ENCODE measurements at places on chromosomes 11 and 22.

DNA sequence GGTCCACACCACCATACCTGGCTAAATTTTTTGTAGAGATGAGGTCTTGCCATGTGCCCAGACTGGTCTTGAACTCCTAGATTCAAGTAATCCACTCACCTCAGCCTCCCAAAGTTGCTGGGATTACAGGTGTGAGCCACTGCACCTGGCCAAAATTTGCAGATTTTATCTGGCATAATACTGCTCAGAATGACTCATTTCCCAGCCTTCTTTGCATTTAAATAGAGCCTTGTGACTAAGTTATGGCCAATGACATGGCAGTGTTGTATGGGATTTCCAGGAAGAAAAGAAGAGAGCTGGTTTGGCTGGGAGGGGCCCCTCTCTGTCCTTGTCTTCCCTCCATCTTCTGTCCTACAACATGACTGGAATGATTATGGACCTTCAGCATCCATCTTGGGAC lies 55.8 kb downstream of the CCDC34 start:
- no peak for DNase-seq

DNA sequence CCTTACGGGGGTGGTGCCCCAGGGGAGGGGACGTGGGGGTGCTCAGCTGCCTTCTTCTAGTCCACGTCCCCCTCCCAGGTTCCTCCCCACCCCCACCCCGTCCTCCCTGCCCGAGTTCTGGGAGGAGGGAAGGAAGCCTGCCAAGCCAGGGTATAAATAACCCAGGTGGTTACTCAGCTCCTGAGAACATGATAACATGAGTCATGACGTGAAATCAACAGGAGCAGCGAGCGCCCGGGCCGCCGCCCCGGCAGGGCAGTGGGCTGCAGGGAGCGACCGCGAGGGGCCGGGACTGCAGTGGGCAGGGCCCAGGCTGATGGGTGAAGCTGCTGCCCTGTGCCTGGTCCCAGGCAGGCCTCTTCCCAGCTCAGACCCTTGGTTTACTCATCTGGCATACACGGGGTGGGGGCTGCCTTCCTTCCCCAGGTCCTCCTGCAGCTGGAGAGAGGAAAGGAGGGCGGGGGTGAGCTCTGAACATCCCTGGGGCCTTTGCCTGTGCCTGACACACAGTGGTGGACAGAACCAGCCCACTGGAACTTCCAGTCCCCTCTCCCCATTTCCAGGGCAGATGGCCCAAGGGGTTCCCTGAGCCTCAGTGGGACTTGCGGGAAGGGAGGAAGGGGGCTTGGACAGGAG lies 8.8 kb upstream of the PDGFB start:
- DNase-seq, result peak; percentile 45

- no peak for DNase-seq
These were observed 15.1 kb upstream of the SPON1 start for GRCh38 chr11:13947379-13947778.

DNA sequence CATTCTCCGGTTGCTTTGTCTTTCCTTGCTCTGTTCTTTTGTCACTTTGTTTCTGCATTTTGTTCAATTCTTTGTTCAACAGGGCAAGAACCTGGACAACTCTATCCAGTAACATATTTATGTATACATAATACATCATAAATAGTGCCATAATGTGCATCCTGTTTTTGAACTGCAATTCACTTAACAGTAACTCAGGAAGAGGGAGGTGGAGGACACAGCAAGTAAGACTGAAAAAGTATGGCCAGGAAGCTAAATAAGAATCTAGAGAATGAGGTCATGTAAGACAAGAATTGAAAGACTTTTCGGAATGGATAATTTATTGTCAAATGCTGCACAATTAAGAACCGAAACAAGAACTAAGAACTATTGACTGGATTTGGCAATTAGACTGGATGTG lies 29.2 kb upstream of the CHORDC1 start:
- DNase-seq, result no peak

Data from GM12865 (cell line).